Activated CD8-positive, alpha-beta memory T cell treated with anti-CD3 and anti-CD28 coated beads for 1 hour (primary cell): ENCODE measurements at places on chromosomes 2 and 18.

- DNase-seq: no peak
Measured at GRCh38 chr2:101464841-101465240, 10.1 kb downstream of the RFX8 start.

- peak; percentile 39 for DNase-seq
Measured at GRCh38 chr2:236507393-236508085, 62.1 kb upstream of the ACKR3 start.

- DNase-seq: no peak
Measured at GRCh38 chr2:239382384-239382880, 18.4 kb downstream of the HDAC4 start.

GRCh38 chr2:181546086-181546485 lies 88.9 kb downstream of the ITGA4 start:
- DNase-seq: no peak

- DNase-seq: no peak
Measured at GRCh38 chr2:181602017-181602416, 54.9 kb downstream of the CERKL start.

DNA sequence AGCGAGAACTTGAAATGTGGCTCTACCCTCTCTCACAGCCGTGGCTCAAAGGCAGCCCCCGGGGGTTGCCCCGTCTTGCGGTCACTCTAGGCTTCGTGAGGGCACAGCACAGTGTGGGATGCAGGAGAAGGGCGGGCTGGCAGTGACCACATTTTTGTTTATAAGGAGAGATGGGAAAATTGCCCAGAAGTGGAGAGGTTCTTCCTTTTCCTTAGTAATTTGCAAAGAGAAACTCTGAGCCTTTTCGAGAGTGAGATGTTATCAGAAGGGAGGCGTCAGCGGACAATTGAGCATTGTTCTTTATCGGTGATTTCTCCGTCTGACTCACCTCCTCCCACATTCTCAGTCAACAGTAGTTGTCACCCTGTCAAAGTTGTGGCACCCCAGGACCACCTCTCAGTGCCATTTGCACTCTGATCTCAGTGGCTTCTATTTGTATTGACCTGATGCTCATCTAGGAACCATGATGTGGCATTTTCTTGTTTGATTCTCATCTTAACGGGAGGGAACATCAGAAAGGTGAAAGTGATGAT lies 89.6 kb downstream of the ACAA2 start:
- no peak for DNase-seq

GRCh38 chr2:119751706-119752105 lies 8.0 kb upstream of the PTPN4 start:
- no peak for DNase-seq

DNA sequence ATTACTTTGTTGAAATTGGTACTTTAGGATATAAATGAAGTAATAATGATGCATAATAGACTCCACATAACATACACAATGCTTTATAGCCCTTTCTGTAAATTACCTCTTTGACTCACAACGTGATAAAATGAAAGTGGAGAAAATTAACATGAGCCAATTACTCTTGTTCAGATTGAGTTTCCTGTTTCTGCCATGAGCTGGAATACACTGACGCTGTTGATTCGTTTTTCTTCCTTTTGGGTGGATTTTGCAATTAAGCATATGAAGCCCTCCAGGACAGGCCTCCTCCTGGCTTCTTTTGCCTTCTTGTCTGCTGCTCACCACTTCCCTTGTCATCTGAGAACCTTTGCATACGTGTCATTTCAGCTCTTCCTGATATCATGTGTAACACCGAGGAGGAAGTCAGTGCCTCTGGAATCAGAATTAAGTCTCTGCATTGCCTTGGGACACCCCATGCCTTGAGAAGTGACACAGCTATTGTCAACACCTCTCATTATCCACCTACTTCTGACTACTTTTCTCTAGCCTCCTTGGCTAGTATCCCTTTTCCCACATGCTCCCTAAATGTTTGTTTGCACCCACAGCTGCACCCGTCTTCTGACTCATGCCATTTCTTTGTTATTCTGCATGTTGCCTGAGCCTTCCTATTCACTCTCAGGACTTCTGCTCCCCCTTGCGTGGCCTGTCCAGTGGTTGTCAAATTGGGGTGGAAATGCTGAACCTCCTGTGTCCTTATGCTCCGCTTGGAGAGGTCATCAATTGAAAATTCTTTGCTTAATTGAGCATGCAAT lies 134.1 kb downstream of the FMNL2 start:
- no peak for DNase-seq

- DNase-seq: no peak
Measured at GRCh38 chr2:191417746-191418145, 172.5 kb downstream of the MYO1B start.

GRCh38 chr2:47063538-47063930 lies 91.6 kb downstream of the STPG4 start:
- no peak for DNase-seq

- no peak for DNase-seq
Measured at GRCh38 chr18:48862132-48862531, 88.6 kb downstream of the SMAD7 start.

GRCh38 chr2:120565095-120565460 lies 170.6 kb upstream of the GLI2 start:
- no peak for DNase-seq

- no peak for DNase-seq
Measured at GRCh38 chr2:180208841-180209240, 201.7 kb upstream of the CWC22 start.

- DNase-seq: no peak
Measured at GRCh38 chr18:48356909-48357631, 52.1 kb downstream of the ZBTB7C start.

DNA sequence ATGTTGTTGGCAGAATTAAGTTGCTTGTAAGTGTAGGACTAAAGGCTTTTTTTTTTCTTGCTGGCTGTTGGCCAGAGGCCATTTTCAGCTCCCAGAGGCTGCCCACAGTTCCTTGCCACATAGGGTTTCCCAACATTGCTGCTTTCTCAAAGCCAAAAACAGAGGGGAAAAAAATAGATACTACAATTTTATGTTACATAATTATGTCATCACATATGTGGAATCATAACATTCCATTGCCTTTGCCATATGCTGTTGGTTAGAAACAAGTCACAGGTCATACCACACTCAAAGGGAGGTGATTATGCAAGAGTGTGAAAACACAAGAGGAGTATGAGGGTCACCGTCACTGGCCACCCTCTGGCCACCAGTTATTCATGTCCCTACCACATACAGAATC lies 154.5 kb downstream of the RTN4 start:
- no peak for DNase-seq

DNA sequence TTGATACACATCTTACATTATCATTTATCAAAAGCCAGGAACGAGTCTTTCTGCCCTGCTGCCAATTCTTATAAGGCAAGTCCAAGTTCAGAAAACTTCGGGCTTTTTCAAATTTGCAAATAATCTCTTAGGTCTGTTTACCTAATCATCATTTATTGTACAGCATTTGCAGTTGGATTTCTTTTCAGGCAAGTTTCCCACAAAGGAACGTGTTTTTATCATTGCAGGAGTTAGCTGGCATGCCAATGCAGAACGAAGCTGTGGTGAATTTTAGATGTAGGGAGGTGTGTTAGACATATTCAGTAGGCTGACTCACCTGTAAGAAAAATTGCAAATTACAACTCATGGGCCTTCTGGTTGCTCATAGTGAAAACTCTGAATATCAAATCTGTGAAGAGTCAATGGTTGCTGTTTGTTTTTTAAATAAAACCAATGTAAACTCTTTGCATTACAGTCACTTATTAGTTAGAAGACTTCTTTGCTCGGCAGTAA lies 209.6 kb downstream of the SRBD1 start:
- DNase-seq: no peak

GRCh38 chr18:39796393-39796792 lies 2158.6 kb upstream of the PIK3C3 start:
- DNase-seq: no peak

DNA sequence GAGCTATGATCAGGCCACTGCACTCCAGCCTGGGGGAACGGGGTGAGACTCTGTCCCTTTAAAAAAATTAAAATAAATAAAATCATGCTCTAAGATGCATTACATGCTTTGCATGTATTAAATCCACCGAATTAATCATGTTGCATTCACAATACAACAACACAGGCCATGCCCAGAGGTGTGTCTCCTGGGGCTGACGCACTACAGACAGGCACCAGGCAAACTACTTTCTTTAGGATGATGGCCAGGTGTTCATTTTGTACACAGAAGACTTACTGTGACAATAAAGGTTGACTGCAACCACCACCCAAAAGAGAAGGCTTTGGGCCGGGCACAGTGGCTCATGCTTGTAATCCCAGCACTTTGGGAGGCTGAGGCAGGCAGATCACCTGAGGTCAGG lies 226.8 kb upstream of the PXDN start:
- no peak for DNase-seq

GRCh38 chr2:163656622-163657280 lies 79.1 kb downstream of the FIGN start:
- no peak for DNase-seq

- no peak for DNase-seq
Measured at GRCh38 chr2:18169893-18170175, 291.4 kb downstream of the KCNS3 start.

DNA sequence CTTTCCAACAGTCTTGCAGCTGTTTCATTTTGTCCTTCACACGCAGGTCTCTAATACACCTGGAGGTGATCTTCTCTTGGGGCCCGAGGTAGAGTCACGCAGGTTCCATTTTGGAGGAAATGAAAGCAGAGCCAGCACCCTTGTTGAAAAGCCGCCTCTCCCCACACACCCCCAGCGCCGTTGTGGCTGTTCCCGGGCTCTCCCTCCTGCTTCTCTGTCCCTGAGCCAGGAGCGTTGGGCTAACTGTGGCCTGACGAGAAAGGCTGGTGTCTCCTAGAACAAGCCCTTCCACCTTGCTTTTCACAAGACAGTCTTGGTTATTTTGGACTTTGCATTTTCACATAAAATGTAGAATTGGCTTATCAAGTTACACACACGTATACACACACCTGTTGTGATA lies 16.3 kb downstream of the SNED1 start:
- DNase-seq: no peak

GRCh38 chr18:6561862-6562291 lies 147.2 kb upstream of the L3MBTL4 start:
- DNase-seq: no peak

DNA sequence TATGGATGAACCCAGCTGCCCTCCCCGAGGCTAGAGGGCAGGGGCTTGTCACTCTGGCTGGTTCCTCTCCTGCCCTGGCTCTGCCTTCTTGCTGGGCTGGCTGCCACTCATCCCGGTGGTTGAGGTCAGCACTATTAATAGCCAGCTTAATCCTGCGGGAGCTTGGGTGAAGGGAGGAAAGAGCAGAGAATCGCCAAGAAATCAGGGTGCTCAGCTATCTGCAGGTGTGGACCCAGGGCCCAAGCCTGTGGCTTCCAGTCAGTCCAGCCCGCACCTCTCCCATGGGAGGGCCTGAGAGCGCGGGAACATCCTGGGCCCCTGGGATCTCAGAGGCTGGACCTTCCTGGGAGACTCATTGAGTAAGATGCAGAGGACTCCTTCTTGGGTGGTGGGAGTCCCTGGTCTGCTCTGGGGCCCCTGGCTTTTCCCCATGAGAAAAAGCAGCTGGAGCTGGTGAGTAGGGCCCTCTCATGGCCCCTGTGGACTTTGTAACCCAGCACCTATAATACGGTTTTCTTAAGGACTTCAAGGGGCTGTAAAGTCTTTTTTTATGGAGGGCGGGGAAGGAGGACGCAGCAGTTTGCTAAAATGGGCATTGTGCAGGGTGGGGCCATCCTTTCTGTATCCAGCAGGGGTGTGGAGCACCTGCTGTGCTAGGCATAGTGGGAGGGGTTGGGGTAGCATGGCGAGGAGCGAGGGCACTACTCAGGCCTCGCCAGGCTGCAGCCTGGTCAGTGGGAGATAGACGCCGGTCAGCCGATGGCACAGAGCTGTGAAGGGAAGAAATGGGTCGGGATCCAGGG lies 27.4 kb upstream of the CNNM3 start:
- DNase-seq: no peak

GRCh38 chr2:108029496-108029895 lies 43.2 kb downstream of the SLC5A7 start:
- DNase-seq: no peak

- no peak for DNase-seq
Measured at GRCh38 chr2:11705063-11705462, 35.1 kb upstream of the NTSR2 start.

DNA sequence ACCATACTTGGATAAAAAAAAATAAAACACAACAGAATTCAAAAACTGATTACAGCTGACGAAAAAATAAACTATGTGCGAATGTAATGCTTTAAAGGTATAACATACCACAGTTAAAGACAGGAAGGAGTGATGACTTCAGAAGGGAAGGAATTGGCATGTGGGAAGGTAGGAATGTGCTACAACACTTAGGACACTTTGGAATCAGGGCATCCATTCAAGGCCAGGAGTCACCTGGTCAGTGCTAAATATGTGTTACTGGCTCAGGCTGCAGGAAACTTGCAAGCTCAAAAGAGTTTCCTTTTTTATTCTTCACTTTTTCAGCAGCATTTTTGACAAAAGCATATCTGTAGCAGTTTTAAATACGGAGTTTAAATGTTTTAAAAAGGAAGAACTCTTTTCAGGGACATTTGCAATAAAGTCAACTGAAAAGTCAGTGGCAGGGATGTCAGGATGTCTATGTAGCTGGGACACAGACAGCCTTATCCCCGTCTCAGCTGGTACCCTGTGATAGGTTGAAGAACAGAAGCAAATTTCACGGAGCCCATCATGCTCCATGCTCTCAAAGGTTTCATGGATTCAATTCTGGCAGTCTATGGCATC lies 138.0 kb upstream of the KLHL14 start:
- DNase-seq: no peak

DNA sequence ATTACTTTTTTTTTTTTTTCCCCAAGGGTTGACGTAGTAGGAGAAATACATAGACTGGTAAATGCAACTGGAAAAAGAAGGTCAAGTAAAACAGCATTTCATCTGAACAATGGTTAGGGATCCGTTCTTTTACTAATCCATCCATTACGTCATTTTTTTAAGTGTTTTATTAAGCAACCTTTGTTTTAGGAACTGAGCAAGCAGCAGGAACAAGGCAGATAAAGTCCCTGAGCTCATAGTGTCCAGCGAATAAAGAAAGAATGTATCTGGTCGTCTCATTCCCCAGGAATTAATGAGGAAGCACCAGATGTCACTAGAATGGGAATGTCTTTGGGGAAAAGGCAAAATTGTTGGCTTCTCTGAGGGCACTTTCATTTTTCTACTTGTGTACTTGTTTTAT lies 842.4 kb downstream of the TDRD15 start:
- no peak for DNase-seq

GRCh38 chr2:54840559-54841468 lies 117.4 kb downstream of the EML6 start:
- no peak for DNase-seq

GRCh38 chr2:116754381-116755101 lies 1060.0 kb upstream of the DDX18 start:
- DNase-seq: no peak

DNA sequence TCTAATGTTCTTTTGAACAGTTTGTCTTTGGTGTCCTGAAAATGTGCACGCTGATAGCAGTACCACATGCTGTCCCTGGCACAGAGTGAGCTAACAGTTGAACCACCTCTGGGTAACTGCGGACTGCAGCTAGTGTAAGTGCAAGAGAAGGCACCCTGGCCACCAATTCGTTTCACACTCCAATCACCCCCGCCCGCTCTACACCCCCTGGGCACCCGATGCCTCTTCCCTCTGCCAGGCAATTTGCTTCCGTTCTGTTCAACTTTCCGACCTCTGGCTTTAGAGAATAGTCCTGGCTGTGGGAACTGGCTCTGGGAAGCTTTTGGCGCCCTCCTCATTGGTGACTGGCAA lies 1.4 kb downstream of the DOCK10 start:
- DNase-seq: no peak

GRCh38 chr2:134232461-134232860 lies 21.4 kb upstream of the MGAT5 start:
- DNase-seq: no peak

GRCh38 chr18:2536063-2536462 lies 35.2 kb downstream of the METTL4 start:
- no peak for DNase-seq

- DNase-seq: no peak
Measured at GRCh38 chr2:104900608-104901007, 46.7 kb downstream of the POU3F3 start.
